ENCODE measurements at places on chromosomes 5 and 9.

GRCh38 chr5:141362719-141363118 is 1.2 kb upstream of the PCDHGA5 start:
- no peak for DNase-seq

GRCh38 chr9:82010711-82011110 is 22.1 kb downstream of the SPATA31D1 start:
- DNase-seq, result no peak

GRCh38 chr9:87193925-87194868 is 246.9 kb upstream of the GAS1 start:
- DNase-seq, result peak; percentile 82

- DNase-seq, result no peak
Observed at GRCh38 chr9:109889456-109889855, 109.5 kb downstream of the PALM2AKAP2 start.

DNA sequence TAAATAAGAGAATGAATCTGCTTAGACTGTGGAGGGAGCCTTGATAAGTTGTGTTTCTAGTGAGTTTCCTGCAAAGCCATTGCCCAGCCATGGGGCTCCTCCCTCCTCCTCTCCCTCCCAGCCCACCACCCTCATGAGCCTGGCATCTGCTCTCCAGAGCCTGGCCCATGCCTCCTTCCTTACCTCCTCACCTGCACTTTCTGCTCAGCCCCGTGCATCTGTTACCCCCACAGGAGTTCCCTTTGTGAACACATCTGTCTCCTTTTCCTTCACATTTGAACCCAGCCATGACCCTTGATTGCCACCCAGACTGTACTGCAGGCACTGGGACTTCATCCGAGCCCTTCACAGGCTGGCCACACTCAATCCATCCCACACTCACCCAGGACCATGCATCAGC is 395.6 kb downstream of the IRX2 start:
- no peak for DNase-seq

GRCh38 chr5:178385496-178385890 is 152.9 kb upstream of the PHYKPL start:
- no peak for DNase-seq
